ENCODE measurements at places on chromosomes 1 and 21.

DNA sequence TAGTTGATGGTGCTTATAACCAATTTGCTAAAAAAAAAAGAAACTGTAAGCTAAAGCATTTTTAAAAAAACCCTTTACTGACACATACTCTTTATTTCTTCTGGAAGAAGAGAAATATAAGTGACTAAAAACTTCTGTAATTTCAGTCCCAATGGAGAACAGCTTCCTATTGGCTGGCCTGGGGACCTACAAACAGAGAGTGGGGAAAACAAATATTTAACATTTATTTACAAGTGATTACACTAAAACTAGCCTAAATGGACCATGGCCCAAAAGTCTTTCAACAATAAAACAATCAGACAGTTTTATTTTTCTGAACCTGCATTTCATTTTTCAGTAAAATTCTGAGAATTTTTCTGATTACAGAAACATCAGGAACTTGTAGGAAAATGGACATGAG lies 15.2 kb downstream of the TARBP1 start:
- DNase-seq: no peak

GRCh38 chr1:237851210-237851845 lies 39.4 kb downstream of the ZP4 start:
- DNase-seq: peak; percentile 2

DNA sequence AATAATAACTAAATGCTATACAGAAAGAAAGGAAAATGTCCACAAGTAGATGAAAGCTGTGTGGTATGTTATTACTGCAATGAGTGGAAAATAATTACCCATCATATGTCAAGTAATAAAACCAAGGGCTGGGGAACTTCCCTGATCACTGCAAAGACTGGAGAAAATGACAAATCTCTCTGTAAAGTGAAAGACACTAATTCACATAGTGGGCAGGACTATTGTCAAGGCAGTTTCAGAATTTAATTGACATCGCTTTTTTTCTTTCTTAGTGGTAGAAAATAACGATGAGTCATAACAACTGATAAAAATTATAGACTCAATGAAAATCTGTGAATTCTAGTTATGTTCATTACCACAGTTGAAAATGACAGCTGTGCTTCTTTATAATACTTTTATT lies 153.7 kb upstream of the ST6GALNAC5 start:
- DNase-seq: peak; percentile 24

DNA sequence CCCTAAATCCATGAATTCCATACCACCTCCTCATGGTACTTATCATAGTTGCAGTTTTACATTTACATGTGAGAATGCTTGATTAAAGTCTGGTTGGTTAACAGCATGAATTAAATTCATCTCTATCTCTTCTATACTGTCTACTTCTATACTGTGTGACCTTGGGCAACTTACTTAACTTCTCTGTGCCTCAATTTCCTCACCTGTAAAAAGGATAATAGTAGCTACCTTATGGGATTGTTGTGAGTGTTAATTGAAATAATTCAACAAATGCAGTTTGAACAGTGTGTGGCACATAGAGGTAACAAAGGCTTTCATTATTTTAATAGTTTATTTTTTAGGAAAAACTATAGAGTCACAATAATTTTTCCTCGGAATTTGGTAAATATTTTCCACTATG lies 231.3 kb downstream of the RRAGC start:
- DNase-seq: no peak

DNA sequence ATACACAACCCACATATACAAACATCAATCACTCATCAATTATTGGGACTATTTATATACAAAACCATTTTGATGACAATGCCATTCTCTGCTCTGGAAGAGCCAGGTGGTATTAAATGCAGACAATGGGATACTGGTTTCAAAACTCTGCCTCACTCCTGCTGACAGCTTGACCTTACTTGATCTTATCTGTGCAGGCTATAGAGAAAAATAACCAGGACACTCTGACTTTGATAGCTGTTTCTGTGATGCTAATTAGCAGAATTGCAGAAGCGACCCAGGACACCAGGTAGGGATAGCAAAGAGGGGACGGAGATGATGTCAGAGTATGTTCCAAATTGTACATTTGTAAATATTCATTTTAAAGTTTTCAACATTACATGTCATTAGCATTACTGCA lies 89.5 kb downstream of the OLFM3 start:
- DNase-seq: no peak

GRCh38 chr1:111719674-111720132 lies 19.5 kb downstream of the INKA2 start:
- DNase-seq: no peak

Data from NCI-H1417 treated with DMSO at 0.1 percent for 48 hours (cell line).